ENCODE measurements at places on chromosomes 3 and 15.

DNA sequence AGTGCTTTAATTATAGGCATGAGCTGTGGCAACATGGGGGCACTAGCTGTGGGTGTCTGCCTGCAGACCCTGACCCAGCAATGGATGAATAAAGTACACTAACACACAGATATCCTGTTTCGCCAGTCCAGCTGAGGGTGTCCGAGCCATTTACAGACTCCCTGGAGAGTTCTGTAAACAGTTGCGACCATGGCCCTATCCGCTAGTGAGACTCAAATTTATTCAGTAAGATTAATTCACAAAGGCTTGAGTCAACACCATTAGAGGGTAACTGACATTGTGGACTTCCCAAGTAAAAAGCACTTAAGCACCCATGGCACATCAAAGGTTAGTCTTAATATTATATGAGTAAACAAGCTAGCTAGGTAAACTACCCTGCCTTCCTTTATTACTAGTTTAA is 161.6 kb downstream of the TBL1XR1 start:
- no peak for DNase-seq

DNA sequence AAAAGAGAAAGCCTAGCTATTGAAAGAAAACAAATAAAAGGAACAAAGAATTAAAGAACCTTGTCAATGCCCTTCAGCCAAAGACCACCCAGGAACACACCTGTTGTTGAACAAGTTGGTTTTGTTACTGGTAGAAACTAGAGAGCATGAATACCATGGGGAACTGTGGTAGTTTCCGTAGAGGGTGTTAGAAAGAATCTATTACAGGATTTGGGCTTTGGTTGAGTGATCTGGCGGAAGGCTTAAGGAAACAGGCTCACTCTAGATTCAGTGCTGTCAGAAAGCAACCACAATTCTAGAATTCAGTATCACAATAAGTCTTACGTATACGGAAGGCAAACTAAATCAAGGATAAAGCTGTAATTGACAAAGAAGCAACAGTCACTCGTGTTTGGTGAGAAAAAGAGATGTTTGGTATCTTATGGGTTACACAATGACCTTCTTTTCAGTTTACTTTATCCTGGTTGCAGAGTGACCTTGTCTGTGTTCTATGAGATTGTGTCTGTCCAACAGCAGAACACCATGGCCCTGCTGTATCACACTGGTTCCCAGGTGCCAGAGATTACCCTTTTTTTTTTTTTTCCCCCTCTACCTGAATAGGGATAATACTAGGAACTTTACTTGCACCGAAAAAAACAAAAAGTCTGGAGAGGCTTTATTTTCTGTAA is 265.9 kb downstream of the SHQ1 start:
- no peak for DNase-seq

DNA sequence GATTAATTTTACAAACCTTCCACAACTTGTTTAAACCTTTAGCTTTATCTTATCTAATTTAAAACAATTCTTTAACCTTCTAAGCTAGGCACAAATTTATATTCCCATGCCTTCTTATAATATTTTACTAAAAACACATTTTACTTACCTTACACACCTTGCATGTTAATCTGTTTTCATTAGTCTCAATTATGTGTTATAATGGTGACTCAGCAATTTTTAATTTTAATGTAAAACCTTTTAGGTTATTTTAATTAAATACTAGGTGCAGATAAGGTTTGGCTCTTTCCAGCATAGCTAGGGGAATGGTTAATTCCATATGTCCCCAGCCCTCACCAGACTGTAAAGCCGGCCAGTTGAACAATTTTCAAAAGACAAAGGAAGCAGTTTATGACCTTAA is 264.6 kb upstream of the SGO1 start:
- DNase-seq, result no peak

DNA sequence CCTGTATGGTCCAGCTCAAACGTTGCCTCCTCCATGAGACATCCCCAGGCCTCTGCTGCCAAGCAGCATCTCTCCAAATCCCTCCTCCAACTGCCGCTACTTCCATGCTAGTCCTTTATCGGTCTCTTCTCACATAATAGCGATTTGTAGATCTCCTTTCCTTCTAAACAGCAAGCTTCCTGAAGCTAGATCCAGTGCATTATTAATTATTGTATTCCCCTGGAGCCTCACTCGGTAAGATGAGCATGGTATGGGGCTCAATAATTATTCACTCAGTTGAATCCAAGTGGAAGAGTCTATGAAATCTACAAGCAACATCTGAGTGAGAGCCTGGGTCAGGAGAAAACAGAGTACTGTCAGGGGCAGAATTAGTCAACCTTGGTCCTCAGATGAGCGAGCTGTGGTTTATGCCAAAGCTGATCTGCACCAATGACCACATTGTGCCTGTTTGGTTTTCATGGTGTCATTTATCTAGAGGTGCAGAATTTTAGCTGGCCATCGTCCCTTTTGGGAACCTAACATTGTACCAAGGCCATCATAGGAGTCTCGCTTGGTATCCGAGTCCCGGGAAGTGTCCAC is 93.8 kb upstream of the UBE2E1 start:
- no peak for DNase-seq

All from stimulated activated CD4-positive, alpha-beta T cell treated with anti-CD3 and anti-CD28 coated beads, TNF-alpha, amount 100 ng/mL, for 24 hours (primary cell).